RPMI7951 (cell line): ENCODE measurements at places on chromosomes 7 and 10. TPM values are rescaled to one million over a fixed set of nuclear protein-coding genes. Genes with fewer than 3 reads are reported as not detected.

GRCh38 chr7:24931844-24932243 lies 48.1 kb downstream of the OSBPL3 start:
- no peak for DNase-seq

DNA sequence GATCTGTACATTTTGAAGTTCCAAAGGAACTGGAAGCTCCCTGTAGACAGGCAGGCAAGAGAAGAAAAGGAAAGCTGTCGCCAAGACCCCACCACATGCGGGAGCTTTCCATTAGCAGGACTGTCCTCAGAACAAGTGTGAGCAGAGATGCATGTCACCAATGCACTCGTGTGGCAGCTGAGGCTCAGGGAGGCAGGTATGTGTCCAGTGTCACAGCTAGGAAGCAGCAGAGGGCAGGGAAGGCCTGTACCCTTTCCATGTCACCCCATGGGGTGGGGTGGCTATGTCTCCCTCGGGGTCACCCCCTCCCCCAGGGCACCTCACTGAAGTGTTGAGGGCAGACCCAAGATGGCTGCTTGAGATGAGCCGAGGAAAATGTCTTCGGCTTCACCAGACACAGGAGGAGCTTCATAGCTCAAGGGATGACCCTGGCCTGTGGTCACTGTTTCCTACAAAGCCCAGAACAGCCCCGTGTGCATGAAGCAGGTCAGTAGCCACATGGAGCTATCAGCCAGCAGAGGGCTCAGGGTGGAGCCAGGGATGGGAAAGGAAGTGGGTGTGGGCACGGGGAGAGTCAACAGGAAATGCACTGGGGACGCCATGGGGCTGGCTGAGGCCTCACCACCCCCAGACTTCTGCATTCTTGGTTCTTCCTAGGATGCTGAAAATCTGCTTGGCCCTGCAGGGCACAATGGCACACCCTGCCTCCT lies 96.6 kb downstream of the FAM53B start:
- peak; percentile 62 for DNase-seq

DNA sequence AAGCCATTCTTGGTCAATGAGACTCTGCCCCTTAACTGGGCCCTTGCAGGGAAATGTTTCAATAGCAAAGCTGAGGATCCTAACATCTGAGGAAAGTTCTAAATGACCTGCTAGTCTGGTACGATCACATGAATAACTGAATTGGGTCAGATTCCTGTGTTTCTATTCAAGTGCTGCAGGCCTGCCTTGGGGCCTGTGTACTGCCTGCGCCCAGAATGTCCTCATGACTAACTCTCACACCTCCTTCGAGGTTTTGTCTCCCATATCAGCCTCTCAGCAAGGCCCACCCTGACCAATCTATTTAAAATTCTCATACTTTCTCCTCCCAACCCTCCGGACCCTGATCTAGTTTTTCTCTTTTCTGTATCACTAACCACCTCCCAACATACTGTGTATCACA lies 4.4 kb downstream of the JAZF1 start:
- DNase-seq = no peak

- DNase-seq = peak; percentile 65
Measured at GRCh38 chr7:95476072-95476847, 9.5 kb upstream of the ASB4 start.

GRCh38 chr10:92967641-92968040 lies 93.0 kb upstream of the CYP26C1 start:
- DNase-seq = no peak

GRCh38 chr7:123070702-123071286 lies 75.3 kb upstream of the TAS2R16 start:
- no peak for DNase-seq

GRCh38 chr10:86168256-86168655 lies 198.3 kb downstream of the GRID1 start:
- no peak for DNase-seq

DNA sequence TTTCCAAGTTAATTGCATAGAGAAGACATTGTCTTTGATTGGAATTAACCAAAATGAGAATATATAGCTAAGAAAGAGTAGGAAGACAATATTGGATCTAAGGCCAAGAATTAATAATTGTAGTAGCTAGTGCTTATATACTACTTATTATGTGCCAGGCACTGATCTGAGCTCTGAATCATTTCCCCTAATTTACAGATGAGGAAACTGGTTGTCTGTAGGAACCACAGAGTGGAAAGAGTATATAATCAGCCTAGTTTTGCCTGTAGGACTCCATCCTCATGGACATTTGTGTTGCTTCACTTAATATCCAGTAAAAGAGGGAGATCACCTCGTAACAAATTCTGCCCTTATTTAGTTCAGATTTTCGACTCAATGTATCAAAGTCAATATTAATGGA lies 127.9 kb downstream of the ARID5B start:
- DNase-seq = no peak

- peak; percentile 51 for DNase-seq
Measured at GRCh38 chr7:54944179-54944578, 74.6 kb upstream of the EGFR start.

DNA sequence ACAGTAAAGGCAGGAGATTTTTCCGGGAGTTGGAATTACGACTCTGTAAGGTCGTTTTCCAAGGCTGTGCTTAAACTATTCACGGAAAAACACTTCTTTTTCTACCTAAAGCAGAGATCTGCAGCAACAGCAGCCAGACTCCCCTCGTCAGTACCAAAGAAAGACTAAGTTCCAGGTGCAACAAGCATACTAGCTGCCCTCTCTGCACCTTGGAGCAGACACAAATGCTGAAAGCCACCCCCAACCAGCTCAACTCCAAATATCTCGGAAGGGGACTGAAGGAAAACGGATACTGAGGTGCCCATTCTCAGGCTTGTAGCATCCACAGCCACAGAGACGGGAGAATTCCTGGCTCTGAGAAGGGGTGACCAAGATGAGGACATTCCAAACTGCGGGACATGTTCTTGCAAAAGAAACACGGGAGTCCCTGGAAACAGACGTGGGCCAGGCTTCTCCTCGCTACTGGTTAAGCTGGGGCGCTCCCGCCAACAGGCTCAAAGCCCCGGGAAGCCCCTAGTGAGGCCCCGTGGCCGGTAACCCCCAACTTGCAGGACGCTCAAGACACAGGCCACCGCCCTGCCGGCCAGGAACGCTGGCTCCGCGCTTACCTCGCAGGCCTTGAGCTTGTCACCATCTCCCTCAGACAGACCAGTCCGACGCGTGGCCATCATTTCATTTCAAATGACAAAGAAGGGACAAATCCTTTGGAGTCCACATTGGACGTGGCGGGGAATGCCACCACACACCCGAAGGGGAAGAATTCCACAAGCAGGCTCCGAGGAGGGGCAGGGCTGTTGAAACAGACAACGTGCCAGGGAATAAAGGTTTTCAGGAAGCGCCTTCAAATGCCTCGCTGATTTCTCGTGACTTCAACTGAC lies 2.2 kb downstream of the ARHGAP21 start:
- DNase-seq = peak; percentile 22

GRCh38 chr10:101767966-101768790 lies 7.7 kb downstream of the FGF8 start:
- DNase-seq = no peak

DNA sequence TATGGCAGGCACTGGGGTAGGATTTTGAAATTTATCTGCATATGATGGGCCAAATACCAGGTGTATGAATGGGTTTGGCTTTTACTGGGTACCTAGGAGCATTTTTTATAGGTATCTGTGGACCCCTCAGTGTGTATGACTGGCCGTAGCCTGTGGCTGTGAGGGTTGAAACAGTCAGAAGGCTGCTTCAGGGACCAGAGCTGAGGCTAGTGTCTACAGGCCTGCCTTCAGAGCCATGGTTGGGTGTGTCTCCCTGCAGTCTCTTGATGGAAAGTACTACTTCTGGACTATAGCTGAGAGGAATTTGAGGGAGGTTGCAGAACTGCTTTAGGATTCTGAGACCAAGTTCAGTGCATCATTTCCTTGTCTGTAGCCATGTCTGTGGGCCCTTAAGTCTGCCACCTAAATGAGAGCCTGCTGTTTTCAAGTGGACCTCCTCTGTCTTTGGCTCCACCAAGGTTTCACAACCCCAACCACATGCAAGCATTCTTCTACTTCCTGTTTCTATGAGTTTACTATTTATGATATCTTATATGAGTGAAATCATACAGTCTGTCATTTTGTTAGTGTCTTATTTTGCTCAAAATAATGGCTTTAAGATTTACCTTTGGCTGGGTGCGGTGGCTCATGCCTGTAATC lies 19.9 kb upstream of the ZNF138 start:
- no peak for DNase-seq

- DNase-seq = no peak
Measured at GRCh38 chr7:44367475-44368043, 42.2 kb upstream of the CAMK2B start.

DNA sequence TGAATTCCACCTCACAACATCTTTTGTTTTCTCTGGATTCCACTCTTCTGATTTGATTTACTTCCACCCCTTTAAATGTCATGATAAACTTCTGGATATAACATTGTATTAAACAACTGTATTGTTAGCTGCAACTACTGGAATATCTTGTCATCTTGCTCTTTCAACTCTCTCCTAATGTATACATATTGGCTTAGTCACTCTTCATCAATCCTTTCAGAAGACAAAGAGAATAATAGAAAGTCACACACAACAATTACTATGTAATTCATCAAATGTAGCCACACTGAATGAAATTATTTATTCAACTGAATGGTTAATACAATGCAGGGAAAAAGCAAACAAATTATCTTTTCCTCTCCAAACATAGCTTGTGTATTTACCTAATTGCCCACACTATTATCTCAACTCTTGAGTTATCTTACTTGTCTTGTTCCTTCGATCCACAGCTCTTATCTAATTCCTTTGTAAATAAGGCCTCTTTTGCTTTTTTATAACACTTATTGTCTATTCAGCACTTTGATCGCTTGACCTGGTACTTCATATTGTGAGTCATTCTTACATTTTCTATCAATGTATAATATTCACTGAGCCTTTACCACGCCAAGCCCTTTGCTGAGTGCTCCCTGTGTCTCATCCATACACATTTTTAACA lies 16.7 kb downstream of the SEMA3A start:
- no peak for DNase-seq

- DNase-seq = no peak
Measured at GRCh38 chr10:133044401-133044811, 43.3 kb upstream of the ADGRA1 start.

- DNase-seq = peak; percentile 97
Measured at GRCh38 chr7:24963218-24963617, 16.8 kb downstream of the OSBPL3 start.

DNA sequence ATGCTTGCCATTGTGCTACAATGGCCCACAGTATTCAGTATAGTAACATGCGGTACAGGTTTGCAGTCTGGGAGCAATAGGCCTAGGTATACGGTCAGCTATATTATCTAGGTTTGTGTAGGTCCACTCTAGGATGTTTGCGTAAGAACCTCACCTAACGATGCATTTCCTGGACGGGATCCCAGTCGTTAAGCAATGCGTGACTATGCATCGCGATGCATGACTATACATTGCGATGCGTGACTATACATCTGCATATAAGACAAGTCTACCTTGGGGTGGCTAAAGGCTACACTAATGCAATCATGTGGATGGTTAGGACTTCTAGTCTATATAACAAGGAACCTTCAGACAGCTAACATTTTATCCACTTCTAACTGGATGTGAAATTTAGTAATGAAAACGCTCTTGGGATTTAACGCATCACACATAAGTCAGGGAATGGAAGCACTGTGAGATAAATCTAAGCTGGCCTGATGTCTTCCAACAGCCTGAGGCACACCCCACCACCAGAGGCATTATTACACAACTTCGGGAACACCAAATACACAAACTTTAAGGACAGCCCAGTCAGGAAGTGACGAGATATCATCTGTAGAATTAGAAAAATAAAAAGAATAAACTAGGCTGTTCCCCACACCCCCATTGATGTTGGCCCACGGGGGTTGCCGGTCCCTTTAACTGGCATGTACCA lies 9.2 kb downstream of the GNA12 start:
- DNase-seq = no peak

The LRRC18 gene
- not detected in 2 replicates for total RNA-seq

The NACAD gene
- total RNA-seq = 0.24 and 0.29 TPM in 2 replicates

The TAF6 gene
- 66.7 and 80.4 TPM in 2 replicates for total RNA-seq

The ZNF277 gene
- total RNA-seq = 25.4 and 34.5 TPM in 2 replicates

The TAS2R5 gene
- total RNA-seq = not detected in 2 replicates
